ENCODE measurements at places on chromosomes 12 and 14.

DNA sequence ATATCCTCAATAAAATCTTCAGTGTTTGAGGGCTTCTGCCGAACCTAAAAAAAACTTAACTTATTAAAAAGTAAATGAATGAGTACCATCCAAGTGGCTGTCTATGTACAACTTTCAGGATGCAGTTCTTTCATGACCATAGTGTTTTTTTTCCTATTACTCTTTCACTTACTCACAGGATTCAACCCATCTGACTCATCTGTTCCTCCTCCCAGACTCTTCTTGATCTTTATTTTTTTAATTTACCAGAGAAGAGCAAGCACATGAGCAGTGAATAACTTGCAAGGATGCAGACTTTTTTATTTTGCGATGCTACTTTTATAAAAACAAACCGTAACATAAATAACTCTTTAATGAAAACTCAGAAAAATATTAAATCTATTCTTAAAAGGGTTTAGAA, 24.5 kb downstream of the RECQL start:
- ATAC-seq: no peak

DNA sequence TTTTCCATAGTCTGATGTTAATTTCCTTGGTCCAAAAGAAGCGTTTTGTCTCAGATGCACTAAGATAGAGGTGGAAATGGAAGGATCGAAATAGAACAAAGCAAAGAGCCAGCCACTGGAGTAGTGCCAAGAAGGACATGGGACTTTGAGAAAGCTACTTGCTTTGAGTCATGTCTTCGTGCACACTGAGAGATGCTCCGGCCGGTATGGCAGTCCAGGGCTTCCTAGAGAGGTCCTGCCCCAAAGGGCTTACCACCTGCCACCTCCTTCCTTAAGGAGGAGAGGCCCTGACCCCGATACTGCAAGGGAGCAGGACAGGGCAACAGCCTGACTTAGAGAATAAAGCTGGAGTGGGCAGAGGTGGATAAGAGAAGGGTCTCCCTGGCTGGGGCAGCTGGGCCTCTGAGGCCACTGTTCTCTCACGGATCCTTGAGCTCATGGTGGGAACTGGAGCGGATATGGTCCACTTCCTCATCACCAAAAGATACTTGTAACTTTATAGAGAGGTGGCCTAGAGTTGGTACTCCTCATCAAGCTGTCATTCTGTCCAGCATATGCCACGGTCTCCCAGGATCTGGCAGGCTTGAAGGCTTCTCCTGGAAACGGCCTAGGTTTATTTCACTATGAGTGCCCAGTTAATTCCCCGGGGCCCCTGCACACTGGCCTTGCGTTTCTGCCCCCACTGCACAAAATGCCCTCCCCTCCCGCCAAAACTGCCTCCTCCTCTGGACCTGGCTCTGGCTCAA, 57.4 kb downstream of the FOXN3 start:
- peak; percentile 43 for ATAC-seq

DNA sequence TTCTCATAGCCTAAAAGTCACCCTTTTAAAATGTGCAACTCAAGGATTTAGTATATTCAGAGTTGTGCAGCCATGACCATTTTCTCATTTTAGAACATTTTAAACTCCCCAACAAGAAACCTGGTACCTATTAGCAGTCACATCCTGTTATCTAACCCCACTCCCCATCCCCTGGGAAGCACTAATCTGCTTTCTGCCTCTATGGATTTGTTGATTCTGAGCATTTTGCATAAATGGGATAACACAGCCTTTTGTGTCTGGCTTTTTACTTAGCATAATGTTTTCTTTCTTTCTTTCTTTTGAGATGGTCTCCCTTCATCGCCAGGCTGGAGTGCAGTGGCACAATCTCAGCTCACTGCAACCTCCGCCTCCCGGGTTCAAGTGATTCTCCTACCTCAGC, 38.6 kb upstream of the YY1 start:
- ATAC-seq: no peak

GRCh38 chr12:27549801-27550652, 26.0 kb downstream of the PPFIBP1 start:
- peak; percentile 85 for ATAC-seq

DNA sequence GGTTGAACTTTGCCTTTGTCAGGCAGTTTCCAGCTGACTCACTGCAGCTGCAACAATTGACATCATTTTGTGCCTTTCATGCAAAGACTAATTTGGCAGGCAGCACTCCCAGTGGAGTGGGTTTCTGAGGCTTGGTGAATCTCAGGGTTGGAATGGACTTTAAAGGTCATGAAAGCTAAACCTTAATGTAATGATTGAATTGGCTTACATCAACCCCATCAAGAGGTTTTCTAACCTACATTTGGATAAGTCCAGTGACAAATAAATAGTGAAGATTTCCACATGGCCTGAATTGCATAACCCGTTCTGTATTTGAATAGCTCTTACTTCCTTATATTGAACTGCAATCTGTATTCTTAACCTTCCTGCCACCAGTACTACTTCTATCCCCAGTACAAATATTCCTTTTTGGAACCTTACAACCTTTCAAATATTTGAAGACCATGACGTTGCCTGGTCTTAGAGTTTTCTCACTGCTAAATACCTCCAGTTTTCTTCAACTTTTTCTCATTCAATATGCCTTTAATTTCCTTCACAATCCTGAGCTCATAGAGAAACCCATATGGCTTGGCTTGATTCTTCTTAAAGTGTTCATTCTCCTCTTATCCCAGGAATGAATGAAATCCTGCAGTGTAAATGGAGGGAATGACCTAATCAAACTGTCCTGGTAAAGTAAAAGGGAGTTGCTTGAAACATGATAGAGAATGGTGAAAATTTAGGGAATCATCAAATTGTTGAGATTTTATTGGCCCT, 168.1 kb upstream of the NOVA1 start:
- peak; percentile 84 for ATAC-seq

GRCh38 chr12:63918800-63919300, 74.3 kb downstream of the SRGAP1 start:
- no peak for ATAC-seq

GRCh38 chr14:38205949-38206665, 1.6 kb upstream of the SSTR1 start:
- ATAC-seq: no peak

- ATAC-seq: no peak
Measured at GRCh38 chr12:12072064-12072760, 1.5 kb downstream of the BCL2L14 start.

DNA sequence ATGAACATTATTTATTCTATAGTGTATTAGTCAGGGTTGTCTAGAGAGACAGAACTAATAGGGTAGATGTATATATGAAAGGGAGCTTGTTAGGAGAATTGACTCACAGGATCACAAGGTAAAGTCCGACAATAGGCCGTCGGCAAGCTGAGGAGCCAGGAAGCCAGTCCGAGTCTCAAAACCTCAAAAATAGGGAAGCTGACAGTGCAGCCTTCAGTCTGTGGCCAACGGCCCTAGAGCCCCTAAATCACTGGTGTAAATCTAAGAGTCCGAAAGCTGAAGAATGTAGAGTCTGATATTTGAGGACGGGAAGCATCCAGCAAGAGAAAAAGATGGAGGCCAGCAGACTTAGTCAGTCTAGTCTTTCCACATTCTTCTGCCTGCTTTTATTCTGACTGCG, 912.2 kb downstream of the FLRT2 start:
- no peak for ATAC-seq

- peak; percentile 64 for ATAC-seq
Measured at GRCh38 chr12:29578070-29578469, 80.6 kb upstream of the OVCH1 start.

DNA sequence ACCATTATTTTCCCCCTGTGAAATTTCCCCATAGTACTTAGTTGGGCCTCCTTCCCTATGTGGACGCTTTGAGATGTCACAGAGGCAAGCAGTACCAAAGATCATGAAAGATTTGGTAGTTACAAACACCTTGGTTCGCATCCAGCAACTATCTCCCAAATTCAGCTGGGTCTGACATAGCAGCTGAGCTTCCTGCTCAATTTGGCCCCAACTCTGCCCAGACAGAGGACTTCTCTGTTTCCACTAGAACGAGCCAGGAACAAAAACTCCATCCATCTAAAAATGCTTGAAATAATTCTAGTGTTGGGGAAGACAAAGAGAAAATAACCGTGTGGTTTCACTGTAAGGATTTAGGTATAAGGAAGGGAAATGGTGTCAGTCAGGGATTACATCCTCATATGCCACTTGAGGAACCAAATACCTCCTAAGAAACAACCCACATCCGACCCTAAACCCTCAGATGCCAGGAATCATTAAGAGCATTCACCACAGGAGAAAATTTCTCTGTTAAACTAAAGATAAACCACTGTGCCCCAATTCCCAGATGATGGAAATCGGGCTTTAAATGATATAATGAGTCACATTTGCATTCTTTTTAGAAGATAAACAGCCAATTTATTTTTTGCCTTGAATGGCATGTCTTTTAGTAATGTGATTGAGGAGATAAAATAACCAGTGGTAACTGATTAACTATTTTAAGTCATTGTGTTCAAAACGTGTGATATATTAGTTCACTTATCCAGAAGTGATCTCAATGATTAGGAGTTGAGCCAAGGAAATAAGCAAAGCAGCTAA, 103.7 kb upstream of the IFNG-AS1 start:
- peak; percentile 71 for ATAC-seq

DNA sequence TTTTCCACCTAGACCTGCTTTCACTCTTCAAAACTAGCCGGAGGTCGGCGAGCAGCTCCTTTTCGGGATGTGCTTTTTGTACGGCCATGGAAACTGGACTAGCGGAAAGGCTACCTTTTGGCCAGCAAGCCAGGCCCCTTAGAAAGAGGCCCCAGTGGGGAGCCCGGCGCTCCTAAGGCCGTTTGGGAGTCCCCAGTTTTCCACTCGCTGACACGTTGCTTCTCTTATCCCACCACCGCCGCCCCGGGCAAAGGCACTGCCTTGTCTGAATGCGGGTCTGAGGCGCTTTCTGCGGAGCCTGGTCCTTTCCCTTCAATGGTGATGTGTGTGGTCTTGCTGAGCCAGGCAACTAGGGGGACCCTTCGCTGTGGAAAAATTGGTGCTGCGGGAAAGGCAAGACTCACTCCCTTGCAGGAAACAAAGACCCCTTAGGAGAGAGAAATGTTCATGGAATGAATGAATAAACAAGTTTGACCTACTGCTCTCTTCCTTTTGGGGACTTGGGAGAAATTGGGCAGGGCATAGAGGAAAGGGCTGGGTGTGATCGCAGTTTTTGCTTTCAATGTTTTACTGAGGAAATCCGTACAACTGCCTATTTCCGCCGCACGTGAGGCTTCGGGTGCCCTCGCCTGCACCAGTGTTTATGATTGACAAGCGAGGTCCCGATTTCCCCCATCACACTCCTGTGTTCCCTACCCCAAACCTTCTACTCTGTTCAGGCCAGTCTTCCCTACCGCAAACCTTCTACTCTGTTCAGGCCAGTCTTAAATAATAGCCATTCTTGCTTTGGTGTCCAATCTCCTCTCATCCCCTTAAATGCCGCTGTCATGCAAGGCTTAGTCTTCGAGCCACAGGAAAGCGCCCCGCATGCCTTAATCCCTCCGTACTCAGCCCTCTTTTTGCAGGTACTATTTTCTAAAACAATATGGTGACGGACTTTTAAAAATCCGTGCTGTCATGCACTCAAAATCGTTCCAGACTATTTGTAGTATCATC, 1.0 kb upstream of the SLC38A2 start:
- ATAC-seq: peak; percentile 7

DNA sequence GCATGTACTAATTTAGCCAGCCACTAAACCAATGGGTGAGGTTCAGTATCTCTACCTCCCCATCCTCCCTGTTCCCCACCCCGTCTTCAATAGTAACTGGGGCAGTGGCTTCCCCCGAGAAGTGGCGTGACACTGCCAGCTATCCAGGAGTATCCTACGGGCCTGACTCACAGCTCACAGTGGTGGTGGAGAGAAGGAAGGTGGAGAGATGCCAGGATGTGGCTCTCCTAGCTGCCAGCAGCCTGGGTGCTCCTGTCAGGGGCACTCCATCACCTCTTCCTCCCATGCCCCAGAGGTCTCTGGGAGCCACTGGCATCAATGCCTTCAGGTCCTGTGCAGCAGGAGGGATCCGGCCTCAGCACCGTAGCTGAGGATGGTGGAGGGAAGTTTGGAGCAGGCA, 49.0 kb downstream of the TSPAN11 start:
- no peak for ATAC-seq

DNA sequence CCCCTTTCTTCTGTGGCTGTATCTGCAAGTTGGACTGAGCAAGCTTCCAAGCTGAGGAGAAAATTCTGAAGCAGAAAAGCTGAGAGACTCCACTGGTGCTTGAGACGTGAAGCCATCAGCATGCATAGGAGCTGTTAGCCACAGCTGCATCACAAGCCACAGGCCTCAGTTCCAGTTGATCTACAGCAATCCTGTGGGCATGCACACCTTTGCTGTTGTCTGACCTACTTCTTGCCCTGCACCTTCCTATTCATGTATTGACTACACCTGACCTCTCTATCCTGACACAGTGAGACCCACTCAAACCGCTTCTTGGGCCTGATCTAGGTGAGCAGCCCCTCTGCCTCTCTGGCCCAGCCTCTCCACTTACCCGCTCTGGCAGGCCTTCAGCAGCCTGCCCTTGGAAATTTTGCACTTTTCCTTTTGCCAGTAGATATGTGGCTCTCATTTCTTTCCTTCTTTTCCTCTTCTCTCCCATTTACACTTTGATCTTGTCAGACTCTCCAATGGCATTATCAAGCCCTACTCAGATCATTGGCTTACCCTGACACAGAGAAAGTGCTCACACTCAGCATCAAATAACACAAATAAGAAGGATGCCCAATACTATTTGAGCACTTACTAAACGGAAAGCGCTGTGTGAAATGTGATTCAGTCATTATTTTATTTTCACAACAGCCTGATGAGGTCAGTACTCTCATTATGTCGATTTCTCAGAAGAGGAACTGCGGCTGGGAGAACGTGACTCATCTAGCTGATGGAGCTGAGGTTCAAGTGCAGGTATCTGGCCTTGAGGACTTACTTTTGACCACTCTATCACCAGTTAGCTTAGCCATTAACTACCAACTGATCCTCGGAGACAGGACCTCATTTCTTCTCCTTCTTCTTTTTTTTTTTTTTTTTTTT, 21.9 kb upstream of the PTGR2 start:
- ATAC-seq: peak; percentile 20

GRCh38 chr12:18907728-18908127, 169.8 kb downstream of the CAPZA3 start:
- ATAC-seq: peak; percentile 84

DNA sequence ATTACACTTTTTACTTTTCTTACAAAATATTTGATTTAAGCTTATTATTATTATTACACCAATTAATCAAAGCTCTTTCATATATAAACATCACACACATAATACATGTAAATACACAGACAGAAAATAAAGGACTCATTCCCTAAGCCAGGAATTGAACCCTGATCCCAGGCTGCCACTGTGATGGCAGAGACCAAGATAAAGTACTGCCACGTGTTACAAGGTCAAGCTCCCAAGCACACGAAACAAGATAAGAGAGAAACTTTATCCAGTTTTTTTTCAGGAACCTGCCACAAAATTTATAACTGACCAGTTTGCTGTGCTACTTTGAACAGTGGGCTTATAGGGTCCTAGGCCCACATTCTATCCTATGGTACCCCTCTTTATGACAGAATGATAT, 111.3 kb downstream of the EML1 start:
- no peak for ATAC-seq

DNA sequence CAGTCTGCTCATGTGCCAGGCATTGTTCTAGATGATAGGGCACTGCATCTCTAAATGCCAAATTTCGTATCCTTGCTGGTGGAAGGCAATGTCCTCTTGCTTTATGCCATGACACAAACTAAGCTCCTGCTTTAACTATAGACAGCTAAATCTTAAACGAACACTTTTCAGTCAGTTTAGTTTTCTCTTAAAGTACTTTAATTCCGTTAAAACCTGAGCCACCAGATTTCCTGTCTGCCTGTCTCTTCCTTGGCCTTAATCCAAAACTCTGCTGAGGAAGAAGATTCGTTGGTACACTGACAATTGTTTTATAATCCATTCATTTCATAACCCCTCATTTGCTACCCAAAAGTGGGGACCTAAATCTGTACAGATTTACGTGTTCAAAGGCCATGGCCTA, 194.4 kb upstream of the BCL2L14 start:
- no peak for ATAC-seq
